T-cell (primary cell): ENCODE measurements at places on chromosomes 7 and 10. TPM values are rescaled to one million over a fixed set of nuclear protein-coding genes. Genes with fewer than 3 reads are reported as not detected.

NKX1-2 gene
- total RNA-seq, result not detected

UCN3 gene
- not detected for total RNA-seq

ANXA7 gene
- total RNA-seq, result 97.6 TPM

LIPM gene
- not detected for total RNA-seq

NT5C3A gene
- 38.0 TPM for total RNA-seq

SH3PXD2A gene
- 11.8 TPM for total RNA-seq

CC2D2B gene
- not detected for total RNA-seq

ZSCAN21 gene
- total RNA-seq, result 9.3 TPM

PNLIPRP1 gene
- 2.1 TPM for total RNA-seq

PRPS1L1 gene
- not detected for total RNA-seq

LIPN gene
- not detected for total RNA-seq

MMD2 gene
- total RNA-seq, result not detected

FKBP9 gene
- total RNA-seq, result 1.1 TPM

MYL10 gene
- total RNA-seq, result not detected

UNC5B gene
- total RNA-seq, result 0.13 TPM

HGF gene
- not detected for total RNA-seq

CAMK2B gene
- not detected for total RNA-seq

PTPRE gene
- 30.2 TPM for total RNA-seq

ADO gene
- total RNA-seq, result 10.5 TPM

TMEM213 gene
- not detected for total RNA-seq

BCL7B gene
- 103 TPM for total RNA-seq

LIPJ gene
- not detected for total RNA-seq

SH2B2 gene
- total RNA-seq, result 1.3 TPM

HTR7 gene
- total RNA-seq, result not detected

IGFBP3 gene
- 3.9 TPM for total RNA-seq
